ENCODE measurements at places on chromosomes 16 and 17.

DNA sequence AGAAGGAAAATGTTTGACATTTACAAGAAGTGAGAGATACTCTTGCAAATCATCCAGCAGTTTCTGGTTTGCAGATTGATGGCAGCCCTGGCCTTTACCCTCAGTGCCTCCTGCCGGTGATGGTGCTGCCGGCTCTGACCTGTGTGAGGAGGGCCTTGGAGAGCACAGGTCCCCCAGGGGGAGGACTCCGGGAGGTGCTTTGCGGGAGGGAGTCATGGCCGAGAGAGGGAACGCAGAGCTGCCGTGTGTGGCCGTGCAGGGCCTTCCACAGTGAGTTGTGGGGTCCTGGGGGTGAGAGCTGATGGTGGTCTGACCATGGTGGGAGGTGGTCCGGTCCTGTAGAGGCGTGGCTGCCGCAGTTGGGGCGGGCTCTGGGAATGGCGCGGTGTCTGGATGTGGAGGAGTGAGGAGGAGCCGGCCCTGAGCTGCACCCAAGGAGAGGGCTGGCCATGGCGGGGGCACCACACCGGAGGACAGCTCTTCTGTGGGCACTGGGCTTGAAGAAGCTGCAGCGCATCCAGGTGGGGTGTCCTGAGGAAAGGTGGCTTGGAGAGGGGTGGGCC is 28.0 kb upstream of the ZNF750 start:
- DNase-seq = no peak

GRCh38 chr16:17270111-17270510 is 200.6 kb downstream of the XYLT1 start:
- no peak for DNase-seq

DNA sequence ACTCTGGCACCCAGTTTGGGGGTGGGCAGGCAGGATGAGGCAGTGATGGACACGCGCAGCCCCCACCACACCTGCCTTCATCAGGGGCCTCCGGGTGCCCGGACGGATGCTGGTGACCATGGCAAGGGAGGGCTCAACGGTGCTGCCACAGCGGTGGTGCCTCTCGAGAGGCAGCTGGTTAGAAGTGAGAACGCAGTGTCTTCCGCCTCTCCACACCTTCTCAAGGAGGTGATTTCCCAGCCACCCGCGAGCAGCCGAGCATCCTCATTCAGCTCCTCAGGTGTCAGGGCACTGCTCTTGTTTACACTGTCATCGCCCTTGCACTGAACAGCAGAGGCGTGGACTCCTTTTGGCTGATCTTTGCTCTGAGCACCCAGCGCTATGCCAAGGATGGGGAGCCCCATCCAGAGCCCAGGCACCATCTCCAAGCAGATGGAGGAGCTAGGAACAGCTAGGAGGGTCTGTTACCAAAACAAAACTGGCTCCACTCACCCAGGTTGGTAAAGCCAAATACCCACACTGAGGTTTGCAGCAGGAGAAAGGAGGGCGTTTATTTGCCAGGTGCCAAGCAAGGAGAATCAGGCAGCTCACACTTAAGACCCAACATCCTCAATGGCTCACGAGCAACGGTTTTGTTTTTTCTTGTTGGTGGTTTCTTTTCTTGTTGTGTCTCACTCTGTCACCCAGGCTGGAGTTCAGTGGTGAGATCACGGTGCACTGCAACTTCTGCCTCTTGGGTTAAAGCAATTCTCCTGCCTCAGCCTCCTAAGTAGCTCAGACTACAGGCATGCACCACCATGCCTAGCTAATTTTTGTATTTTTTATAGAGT is 174.3 kb upstream of the TNRC6C start:
- DNase-seq = no peak

DNA sequence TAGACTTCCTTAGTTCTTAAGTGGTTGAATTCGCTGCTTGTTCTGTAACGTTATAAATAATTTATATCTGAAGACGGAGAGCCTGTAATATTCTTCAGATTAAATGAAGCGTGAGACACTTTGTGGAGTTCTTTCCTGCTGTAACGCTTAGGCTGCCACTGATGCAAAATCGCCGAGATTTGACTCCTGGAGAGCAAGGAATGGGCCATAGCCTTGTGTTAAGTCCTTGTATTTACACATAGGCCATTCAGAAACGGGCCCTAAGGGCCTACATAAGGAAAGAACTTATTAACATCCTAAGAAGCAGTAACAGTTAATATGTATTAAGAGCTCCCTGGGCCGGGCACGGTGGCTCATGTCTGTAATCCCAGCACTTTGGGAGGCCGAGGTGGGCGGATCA is 936 bp downstream of the EMC6 start:
- DNase-seq = no peak

- DNase-seq = no peak
These were observed 278.3 kb upstream of the IRX3 start for GRCh38 chr16:54564841-54565240.

- no peak for DNase-seq
These were observed 13.9 kb upstream of the KRTAP17-1 start for GRCh38 chr17:41329279-41329948.

- DNase-seq = no peak
These were observed 120.4 kb upstream of the LHX1 start for GRCh38 chr17:36816907-36817288.

- DNase-seq = no peak
These were observed 127.1 kb upstream of the HS3ST3A1 start for GRCh38 chr17:13728781-13729180.

Data from cortex of kidney (tissue), 1 donor.